CD4-positive, alpha-beta memory T cell (primary cell): ENCODE measurements at places on chromosomes 6 and 20. TPM values are rescaled to one million over a fixed set of nuclear protein-coding genes. Genes with fewer than 3 reads are reported as not detected.
A peak's percentile ranks its signal among the peaks of the same experiment; 100 is the strongest.

GRCh38 chr20:36153736-36154699, 522 bp upstream of the EPB41L1 start:
- H3K27me3 ChIP-seq, result peaks cover 15% of the 10 kb centered on the region
- no peak overlapping the region for H3K27ac ChIP-seq
- peaks cover 6% of the 10 kb centered on the region for H3K4me1 ChIP-seq
- no peak overlapping the region for H3K4me3 ChIP-seq
- no peak for DNase-seq

DNA sequence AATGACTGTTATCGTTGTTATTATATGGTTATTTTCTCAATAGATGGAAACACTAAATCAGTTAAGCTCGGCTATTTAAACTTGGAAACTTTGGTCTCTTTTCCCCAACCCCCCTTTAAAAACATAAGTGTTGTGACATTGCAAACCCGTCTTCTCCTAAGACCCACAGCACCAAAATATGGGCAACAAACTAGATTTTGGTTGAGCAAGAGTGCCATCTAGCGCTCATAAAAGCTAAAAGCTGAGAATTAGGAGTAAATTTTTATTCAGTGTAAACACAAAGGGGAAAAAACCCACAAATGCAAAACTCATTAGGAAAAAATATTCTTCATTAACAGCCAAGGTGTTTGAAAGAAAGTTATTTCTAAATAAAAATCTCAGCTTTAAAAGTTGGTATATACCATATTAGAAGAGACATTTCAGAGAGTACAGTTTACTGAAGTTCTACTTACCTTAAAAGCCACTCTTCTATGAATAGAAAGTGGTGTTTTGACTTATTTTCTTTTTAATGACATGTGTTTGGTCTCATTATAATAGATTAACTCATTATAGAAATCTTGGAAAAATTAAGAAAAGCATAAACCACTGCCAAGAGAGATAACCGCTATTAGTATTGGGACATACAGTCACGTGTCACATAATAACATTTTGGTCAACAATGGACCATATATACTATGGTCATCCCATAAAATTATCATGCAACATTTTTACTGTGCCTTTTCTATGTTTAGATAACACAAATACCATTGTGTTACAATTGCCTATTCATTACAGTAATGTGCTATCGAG, 21.1 kb downstream of the SESN1 start:
- peak; percentile 74 for DNase-seq
- no peaks in the 10 kb centered on the region for H3K36me3 ChIP-seq
- H3K27ac ChIP-seq, result no peak overlapping the region
- no peaks in the 10 kb centered on the region for H3K27me3 ChIP-seq

- no peaks in the 10 kb centered on the region for H3K36me3 ChIP-seq
- no peaks in the 10 kb centered on the region for H3K4me1 ChIP-seq
- no peak for DNase-seq
These were observed 414.0 kb downstream of the GJA1 start for GRCh38 chr6:121849477-121849876.

GRCh38 chr6:13368731-13369115, 40.4 kb upstream of the TBC1D7 start:
- no peaks in the 10 kb centered on the region for H3K27me3 ChIP-seq
- H3K4me3 ChIP-seq, result no peak overlapping the region

DNA sequence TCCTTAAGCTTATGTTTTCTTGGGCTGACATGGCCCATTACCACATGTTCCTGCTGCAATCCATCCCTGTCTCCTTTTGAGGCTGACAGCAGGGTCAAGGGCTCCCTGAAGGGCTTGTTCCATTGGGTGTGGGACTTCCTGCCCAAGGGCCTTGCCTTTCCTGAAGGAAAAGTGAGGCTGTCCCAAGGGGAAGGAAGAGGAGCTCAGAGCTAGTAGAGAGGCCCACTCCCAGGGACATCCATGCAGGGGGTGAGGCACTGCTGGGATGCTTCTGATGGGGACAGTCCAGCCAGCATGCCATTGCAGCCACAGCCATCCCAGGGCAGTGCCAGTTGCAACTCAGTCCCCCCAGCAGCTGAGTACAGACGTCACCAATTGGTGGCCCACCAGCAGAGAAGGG, 138.4 kb upstream of the FOXA2 start:
- no peak overlapping the region for H3K4me3 ChIP-seq
- H3K36me3 ChIP-seq, result no peaks in the 10 kb centered on the region
- H3K4me1 ChIP-seq, result no peaks in the 10 kb centered on the region
- DNase-seq, result no peak

Gene HTR1E
- not detected for total RNA-seq
